ENCODE measurements at places on chromosomes 16 and 17. TPM values are rescaled to one million over a fixed set of nuclear protein-coding genes. Genes with fewer than 3 reads are reported as not detected.

GRCh38 chr16:24204150-24204665, 51.9 kb upstream of the CACNG3 start:
- no peak for DNase-seq
- no peaks in the 10 kb centered on the region for H3K36me3 ChIP-seq
- no peaks in the 10 kb centered on the region for H3K4me1 ChIP-seq
- H3K4me3 ChIP-seq = no peak overlapping the region
- H3K27ac ChIP-seq = no peak overlapping the region

DNA sequence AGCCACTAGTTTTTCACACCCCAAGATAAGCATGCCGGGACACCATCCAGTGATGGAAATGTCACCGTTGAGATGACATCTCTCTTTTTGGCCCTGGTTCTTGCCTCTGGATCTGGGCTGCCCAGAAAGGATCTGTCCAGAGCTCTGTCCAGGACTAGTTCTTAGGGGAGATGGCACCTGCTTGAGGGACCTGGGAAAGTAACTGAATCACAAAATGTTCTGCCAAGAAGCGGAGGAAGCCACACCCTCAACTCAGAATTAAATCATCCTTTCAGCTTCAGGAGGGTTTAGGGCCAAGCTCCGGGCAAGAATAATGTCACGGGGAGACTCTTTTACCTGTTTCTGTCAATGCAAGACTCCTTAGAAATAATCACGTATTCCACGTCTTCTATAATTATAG, 248.6 kb downstream of the MAF start:
- no peak for DNase-seq
- no peak overlapping the region for H3K4me3 ChIP-seq
- H3K27me3 ChIP-seq = no peaks in the 10 kb centered on the region
- H3K36me3 ChIP-seq = no peaks in the 10 kb centered on the region

DNA sequence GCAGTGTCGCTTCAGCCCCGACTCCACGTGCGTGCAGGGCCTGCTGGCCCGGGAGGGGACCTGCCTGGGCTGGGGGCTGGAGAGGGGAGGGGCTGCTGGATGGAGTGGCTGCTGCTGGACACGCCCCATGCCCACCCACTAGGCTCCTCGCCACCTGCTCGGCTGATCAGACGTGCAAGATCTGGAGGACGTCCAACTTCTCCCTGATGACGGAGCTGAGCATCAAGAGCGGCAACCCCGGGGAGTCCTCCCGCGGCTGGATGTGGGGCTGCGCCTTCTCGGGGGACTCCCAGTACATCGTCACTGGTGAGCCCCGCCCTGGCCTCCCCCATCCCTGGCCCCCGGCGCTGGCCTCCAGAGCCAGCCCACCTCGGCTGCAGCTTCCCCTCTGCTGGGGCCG, 2.4 kb downstream of the BRICD5 start:
- no peaks in the 10 kb centered on the region for H3K27me3 ChIP-seq
- H3K4me1 ChIP-seq = peaks cover 23% of the 10 kb centered on the region
- no peak overlapping the region for H3K4me3 ChIP-seq
- H3K36me3 ChIP-seq = no peaks in the 10 kb centered on the region
- H3K27ac ChIP-seq = no peak overlapping the region
- no peak for DNase-seq

DNA sequence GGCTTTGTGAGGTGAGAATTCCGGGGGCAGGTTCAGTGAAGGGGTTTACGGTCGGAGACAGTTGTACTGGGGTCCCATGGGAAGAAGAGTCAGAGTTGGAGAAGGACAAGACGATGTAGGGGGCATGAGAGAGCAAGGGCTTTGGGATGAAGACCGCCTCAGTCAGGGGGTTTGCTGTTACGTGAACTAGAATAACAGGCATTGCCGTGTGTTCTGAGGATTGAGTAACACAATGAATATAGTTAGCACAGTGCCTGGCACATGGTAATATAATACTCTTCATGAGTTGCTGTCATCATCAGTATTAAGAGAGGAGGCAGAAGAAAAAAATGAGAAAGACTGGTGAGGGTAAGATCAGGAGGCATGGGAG, 577 bp downstream of the ZNF646 start:
- H3K4me1 ChIP-seq = peaks cover 15% of the 10 kb centered on the region
- peak overlapping the region; percentile 92 for H3K27ac ChIP-seq
- H3K4me3 ChIP-seq = peak overlapping the region; percentile 99
- DNase-seq = no peak
- H3K27me3 ChIP-seq = no peaks in the 10 kb centered on the region

GRCh38 chr17:82938486-82938872, 98.7 kb upstream of the ZNF750 start:
- H3K27ac ChIP-seq = no peak overlapping the region
- DNase-seq = no peak
- H3K36me3 ChIP-seq = peaks cover 3% of the 10 kb centered on the region
- H3K4me1 ChIP-seq = no peaks in the 10 kb centered on the region
- no peaks in the 10 kb centered on the region for H3K27me3 ChIP-seq

DNA sequence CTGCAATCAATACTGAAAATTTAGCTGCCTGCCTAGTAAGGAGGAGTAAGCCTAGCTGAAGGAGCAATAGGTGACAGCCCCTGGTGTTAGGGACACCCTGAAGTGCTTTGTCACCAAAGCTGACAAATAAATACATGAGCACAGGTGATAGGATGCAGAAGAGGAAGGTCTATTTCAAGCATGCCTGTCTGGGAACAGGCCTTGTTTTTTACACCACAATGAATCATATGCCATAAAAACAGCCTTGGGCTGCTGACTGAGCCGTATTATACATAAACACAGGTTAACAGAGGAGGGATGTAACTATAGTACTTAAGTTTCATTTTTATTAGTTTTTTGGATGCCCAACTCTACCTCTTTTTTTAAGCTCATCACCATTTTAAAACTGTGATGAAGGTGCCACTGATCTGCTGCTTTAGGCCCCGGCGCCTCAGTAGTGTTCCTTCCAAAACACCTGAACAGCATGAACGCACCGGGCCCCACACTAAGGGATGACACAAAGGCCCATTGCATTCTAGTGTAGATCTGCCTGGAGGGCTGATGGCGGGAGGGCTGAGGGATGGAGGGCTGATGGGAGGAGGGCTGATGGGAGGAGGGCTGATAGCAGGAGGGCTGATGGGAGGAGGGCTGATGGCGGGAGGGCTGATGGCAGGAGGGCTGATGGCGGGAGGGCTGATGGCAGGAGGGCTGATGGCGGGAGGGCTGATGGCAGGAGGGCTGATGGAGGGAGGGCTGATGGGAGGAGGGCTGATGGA, 150.3 kb downstream of the AATF start:
- H3K36me3 ChIP-seq = peaks cover 35% of the 10 kb centered on the region
- no peaks in the 10 kb centered on the region for H3K4me1 ChIP-seq

GRCh38 chr17:47982091-47982617, 11.2 kb downstream of the CDK5RAP3 start:
- H3K27ac ChIP-seq = no peak overlapping the region
- H3K27me3 ChIP-seq = no peaks in the 10 kb centered on the region
- DNase-seq = no peak
- peaks cover 34% of the 10 kb centered on the region for H3K36me3 ChIP-seq

DNA sequence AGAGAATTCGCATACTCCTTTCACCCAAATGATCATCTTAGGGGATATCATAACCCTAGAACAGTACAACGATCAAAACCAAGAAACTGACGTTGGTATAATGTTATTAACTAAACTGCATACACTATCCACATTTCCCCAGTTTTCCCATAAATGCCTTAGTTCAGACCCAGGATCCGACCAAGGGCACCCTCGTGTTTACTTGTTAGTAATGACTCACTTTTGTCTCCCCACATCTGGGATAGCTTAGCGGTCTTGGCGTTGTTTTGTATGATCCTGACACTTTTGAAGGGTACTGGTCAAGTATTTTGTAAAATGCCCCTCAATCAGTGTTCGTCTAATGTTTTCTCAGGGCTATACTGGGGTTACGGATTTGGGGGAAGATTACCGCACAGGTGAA, 8.0 kb downstream of the HS3ST3A1 start:
- H3K27me3 ChIP-seq = no peaks in the 10 kb centered on the region
- DNase-seq = peak; percentile 70
- H3K36me3 ChIP-seq = no peaks in the 10 kb centered on the region

DNA sequence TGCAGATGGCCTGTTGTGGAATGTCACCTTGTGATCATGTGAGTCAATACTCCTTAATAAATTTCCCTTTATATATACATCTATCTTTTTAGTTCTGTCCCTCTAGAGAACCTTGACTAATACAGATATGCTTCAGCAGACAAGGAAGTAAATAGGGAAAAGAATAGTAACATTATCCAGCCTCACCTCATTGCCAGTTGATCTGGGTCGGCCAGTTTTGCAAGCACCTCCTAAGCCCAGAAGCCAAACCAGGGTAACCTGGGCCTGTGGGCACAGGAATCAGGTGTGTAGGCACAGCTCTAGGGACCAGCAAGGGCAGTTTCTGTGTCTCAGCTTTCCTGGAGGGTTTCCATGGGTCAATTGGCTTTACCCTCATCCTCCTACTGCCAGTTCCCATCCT, 11.9 kb upstream of the CCL17 start:
- H3K4me1 ChIP-seq = no peaks in the 10 kb centered on the region
- no peak overlapping the region for H3K4me3 ChIP-seq
- H3K36me3 ChIP-seq = no peaks in the 10 kb centered on the region
- H3K27me3 ChIP-seq = peaks cover 13% of the 10 kb centered on the region
- no peak for DNase-seq

- no peaks in the 10 kb centered on the region for H3K27me3 ChIP-seq
- H3K4me3 ChIP-seq = no peak overlapping the region
- no peak overlapping the region for H3K27ac ChIP-seq
- no peaks in the 10 kb centered on the region for H3K36me3 ChIP-seq
- H3K4me1 ChIP-seq = peaks cover 15% of the 10 kb centered on the region
- no peak for DNase-seq
These were observed 184.8 kb downstream of the CCDC182 start for GRCh38 chr17:57560319-57560705.

CRYBA1 gene
- total RNA-seq = not detected
